ENCODE measurements at places on chromosomes 3 and 15.

DNA sequence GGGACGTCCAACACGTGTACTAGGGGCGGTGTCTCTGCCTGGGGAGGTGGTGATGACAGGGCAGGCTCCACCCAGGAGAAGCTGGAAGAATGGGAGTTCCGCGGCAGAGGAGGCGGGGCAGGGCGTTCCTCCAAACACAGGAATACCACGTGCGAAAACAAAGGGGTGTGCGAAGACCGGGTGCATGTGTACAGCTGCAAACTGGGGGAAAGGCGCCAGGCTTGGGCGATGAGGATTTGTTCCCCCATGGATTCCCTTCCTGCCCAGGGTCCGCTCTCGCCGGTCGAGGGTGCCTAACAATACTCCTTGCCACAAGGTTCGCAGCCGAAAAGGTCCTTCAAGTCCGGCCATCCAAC lies 500 bp upstream of the ZSCAN2 start:
- peak; percentile 32 for DNase-seq

DNA sequence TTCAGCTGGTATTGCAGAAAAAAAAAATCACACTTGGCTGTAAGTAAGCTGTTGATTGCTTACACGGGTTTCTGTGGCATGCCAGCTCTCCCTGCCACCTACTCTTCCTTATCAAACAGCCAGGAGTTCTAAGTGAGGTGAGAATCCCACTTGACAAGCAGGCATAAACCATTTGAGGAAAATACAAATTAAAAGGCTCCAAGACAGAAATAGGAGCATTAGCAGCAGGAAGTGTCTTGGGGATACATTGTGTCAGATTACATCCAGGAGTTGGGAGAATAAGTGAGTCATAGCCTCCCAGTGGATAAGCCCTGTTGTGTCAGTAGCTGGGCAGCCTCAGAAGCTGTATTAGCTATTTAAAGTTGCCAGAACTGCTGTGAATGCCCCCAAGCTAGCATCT lies 256.0 kb downstream of the CNTN4 start:
- DNase-seq = no peak

GRCh38 chr15:83977992-83978391 lies 257.6 kb upstream of the GOLGA6L4 start:
- no peak for DNase-seq

DNA sequence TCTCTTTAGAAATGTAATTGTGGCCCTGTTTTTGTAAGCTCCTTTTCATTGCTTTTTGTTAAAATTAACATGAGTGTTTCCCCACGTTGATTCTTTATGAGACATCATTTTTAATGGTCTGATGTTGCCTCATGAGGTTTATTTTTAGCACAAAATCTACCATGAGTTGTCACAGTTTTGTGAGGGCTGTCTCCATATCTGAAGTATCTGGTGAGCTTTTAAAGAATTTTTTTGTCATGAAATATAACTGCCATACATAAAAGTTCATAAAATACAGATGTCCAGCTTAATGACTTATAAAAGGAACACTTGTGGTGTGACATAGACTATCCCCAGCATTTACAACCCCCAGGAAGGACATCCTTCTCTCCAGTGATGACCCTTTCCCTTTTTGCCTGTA lies 34.3 kb upstream of the CEMIP start:
- no peak for DNase-seq

DNA sequence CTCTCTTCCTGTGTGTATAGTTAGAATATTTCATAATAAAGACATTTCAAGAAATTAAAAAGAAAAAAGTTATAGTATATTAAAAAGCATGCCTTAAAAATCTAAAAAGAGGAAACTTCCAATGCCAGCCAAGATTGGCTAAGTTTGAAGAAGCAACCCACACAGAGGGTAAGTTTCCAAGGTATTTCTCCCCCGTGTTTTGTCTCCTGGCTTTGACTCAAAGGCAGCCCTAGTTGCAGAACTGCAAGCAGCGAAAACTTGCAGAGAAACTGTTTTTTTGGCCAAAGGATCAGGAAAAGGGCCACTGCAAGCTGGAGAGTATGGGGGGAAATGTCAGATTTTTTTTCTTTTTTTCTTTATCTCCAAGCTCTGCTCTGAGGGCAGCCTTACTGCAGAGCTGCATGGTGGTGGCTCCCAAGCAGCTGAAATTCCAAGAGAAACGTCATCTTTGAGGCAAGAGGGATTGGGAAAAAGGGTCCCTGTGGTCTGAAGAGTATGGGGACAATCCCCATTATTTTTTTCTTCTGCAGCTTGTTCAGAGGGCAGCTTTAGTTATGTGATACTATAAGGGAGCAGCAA lies 23.0 kb downstream of the HACL1 start:
- no peak for DNase-seq

GRCh38 chr15:64624242-64624641 lies 151.1 kb downstream of the RBPMS2 start:
- DNase-seq = no peak

DNA sequence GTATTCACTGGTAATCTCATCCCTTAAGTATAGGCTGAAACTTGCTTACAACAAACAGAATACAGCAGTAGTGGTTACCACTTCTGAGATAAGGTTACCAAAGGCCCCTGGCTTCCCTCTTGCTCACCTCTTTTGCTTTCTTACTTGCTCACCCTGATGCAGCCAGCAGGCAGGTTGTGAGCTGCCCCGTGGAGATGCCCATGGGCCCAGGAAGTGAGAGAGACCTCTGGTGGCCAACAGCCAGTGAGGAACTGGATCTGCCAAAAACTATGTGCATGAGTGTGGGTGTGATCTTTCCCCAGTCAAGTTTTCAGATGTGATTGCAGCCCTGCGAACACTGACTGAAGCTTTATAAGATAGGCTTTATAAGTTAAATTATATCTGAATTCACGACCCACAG lies 48.7 kb downstream of the NMNAT3 start:
- DNase-seq = no peak

DNA sequence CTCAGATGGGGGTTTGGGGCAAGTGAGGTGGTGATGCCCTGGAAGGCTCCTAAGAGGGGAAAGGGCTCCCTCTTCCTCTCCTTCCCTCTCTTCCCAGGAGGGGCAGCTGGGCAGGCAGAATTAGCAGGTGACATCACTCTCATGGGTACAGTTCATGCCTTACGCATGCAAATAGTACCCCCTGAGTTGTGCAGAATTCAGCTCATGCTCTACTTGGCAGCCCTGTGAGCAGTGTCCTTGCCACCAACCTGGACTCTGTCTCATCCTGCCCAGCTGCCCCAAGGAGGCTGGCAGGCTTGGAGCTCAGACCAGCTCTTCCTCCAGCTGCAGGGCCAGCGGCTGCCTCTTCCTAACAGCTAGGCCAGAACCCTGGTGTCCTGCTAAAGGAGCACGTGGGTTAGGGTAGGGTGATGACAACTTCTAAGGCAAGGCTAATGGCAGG lies 3.3 kb downstream of the CHAC1 start:
- DNase-seq = no peak

- no peak for DNase-seq
Measured at GRCh38 chr3:16151109-16151508, 23.4 kb upstream of the GALNT15 start.

GRCh38 chr3:173826901-173827609 lies 429.5 kb downstream of the NLGN1 start:
- DNase-seq = no peak

DNA sequence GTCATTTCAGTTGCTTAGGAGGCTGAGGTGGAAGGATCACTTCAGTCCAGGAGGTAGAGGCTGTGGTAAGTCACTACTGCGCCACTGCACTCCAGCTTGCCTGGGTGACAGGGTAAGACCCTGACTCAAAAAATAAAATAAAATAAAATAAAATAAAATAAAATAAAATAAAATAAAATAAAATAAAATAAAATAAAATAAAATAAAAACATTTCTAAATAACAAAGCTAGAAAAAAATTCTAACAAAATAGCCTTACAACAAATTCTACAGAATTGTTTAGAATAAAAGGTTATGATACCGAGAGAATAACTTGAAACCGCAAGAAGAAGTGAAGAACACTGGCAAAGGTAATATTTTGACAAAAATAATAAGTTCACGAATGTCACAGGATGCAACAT lies 794.3 kb downstream of the NR2F2 start:
- DNase-seq = no peak

DNA sequence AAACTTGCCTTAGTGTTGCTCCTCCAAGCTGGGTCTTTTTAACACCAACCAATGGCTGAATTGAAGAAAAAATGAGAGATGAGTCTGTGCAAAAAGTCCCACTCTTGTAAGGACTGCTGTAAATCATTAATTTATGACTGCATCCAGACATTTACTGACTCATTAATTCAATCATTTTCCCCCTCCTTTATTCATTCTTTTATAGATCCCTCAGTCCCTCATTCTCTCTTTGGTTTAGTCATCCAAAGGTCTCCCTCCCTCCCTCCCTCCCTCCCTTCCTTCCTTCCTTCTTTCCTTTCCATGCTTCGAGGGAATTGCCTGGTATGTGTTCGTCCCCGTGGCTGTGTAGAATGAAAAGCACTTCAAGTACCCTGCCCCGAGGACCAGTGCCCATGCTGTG lies 35.3 kb upstream of the MRPS22 start:
- DNase-seq = no peak

GRCh38 chr3:62601238-62602070 lies 228.1 kb upstream of the FEZF2 start:
- no peak for DNase-seq

DNA sequence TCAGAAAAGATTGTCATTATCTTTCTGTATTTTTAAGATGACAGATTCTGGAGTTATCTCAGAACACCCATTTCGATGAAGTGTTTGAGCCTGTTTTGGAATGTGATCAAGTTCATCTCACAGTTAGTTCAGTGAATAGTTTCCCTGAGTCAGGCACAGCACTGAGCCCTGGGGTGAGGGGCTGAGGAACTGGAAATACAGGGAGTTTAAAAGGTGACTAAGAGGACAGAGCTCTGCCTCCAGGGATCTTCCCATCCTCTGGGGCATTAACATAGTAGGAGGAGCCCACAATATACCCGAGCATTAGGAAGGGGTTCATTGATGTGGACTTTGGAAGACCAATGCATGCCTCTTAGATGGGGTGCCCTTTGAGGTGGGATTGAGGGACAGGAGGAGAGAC lies 355.1 kb downstream of the CLSTN2 start:
- no peak for DNase-seq

GRCh38 chr3:87968668-87969067 lies 90.1 kb downstream of the CGGBP1 start:
- no peak for DNase-seq

- DNase-seq = no peak
Measured at GRCh38 chr3:13159890-13160289, 86.7 kb upstream of the IQSEC1 start.

- DNase-seq = no peak
Measured at GRCh38 chr3:111418391-111418790, 123.6 kb upstream of the CD96 start.

DNA sequence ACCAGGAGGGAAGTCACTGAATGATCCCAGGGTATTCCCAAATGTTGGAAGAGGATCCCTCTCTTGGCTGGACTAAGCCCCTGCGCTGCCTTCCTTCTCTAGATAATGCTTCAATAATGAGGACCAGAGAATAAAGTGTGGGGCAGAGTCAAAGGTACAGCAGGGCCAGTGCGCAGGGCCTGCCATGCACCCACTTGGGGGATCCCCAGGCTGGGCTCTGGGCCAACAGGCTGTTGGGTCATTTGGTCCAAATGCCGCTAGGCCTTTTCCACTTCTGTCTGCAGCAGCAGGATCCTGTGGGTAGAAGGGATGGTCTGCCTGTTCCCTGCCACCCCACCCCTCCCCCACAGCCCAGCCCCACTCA lies 5.7 kb upstream of the CLK3 start:
- no peak for DNase-seq

DNA sequence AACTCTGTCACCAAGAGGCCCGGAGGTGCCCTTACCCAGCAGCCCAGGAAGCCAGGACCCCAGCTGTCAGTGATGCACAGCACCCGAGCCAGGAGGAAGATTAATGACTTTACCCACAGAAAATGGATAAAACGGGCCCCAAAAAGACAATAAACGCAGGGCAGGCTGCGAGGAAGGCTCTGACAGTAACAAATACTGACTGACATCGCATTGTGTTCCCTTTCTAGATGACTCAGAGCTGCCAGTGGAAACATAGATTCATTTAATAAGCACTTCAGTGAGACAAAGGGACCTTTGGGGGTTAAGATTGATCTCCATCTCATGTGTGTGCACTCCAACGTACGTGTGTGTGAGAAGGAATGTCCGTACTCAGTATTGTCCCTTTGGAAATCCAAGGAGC lies 225.3 kb upstream of the PPP2R3A start:
- DNase-seq = no peak

- no peak for DNase-seq
Measured at GRCh38 chr3:62859203-62859791, 15.9 kb downstream of the CADPS start.

- DNase-seq = no peak
Measured at GRCh38 chr3:174232658-174233429, 626.3 kb upstream of the NAALADL2 start.

DNA sequence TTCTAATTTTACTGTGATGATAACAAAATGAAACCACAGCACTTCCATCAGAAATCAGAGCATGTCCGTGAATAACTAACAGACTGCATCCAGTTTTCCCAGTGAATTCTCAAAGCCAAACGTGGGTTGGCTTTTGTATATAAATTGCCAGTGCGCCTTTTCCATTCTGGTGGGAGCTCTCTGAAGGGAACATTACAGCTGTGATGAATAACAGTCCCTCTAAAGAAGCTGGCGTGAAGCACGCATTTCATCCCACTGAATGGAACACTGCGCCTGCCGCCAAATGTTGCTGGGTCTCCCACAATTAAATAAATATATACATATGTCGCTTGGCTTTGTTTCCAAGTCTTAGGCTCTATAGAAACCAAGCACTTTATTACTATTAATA lies 113.0 kb upstream of the PFN2 start:
- no peak for DNase-seq

- DNase-seq = no peak
Measured at GRCh38 chr3:37144806-37145205, 29.6 kb downstream of the LRRFIP2 start.

DNA sequence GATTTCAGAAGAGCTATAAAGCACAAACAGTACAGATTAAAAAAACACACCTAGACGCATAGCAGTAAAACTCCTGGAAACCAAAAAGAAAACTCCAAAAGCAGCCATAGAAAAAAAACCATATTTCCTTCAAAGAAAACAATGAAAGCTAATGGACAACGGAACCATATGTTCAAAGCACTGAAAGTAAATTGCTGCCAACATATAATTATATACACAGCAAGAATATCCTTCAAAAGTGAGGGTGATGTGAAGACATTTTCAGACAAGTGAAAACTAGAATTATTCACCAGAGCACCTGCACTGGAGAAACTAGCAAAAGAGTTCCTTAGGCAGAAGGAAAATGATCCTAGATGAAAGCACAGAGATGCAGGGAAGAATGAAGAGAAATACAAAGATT lies 58.2 kb upstream of the PCSK6 start:
- DNase-seq = no peak

GRCh38 chr15:48500595-48500994 lies 144.9 kb downstream of the FBN1 start:
- DNase-seq = no peak

DNA sequence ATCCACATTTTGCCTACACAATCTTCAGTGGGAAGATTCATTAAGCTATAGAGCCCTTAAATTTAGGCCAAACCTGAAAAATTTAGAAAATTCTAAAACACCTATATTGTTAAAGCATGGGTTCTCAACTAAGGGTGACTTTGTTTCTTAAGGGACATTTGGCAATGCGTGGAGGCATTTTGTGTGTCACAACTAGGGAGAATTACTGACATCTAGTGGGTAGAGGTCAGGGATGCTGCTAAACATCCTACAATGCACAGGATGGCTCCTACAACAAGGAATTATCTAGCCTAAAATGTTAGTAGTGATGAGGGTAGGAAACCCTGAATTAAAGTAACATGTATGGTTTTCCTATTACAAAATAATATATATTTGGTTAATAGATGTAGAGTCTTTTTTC lies 55.8 kb downstream of the TBC1D5 start:
- no peak for DNase-seq
